Fibroblast of skin of scalp (primary cell): ENCODE measurements at places on chromosomes 1 and 21.

DNA sequence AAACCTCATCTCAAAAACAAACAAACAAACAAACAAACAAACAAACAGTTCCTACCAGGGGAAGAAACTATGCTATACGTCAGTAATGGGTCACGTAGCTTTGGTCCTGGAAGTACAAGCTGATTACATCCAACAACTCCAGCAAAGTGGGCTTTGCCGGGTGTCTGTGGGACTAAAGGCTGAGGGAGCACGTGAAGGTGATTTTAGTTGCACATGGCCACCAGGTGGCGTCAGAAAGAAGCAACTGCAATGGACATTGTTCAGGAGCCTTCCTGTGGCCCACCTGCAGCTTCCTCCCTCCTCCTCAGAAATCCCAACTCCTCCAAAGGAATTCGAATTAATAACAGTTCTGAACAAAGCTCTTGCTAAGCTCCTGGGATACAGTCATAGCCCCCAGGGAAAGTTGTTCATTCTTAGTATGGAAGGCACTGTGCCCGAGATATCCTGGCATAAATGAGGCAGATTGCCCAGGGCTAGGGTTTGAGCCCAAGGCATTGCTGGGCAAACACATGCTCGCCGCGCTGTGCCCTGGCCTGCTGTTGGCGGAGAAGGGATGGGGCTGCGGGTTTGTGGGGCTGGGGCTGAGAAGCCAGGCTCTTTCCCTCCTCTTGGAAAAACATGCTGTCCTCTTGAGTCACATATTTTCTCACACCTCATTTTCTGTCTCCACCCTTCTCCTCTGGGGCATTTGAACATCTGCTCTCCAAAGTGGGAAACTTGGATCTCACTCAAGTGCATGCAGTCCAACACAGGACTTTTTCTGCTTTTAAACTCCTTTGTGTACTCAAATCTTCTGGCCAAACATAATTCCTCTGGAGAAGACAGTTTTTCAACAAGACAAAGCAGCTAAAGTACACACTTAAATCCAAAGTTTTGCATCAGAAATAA is 28.6 kb downstream of the AKNAD1 start:
- peak; percentile 75 for DNase-seq

GRCh38 chr1:32972814-32973428 is 8.3 kb upstream of the RNF19B start:
- DNase-seq = peak; percentile 51

GRCh38 chr1:233081735-233082134 is 131.3 kb downstream of the NTPCR start:
- no peak for DNase-seq

DNA sequence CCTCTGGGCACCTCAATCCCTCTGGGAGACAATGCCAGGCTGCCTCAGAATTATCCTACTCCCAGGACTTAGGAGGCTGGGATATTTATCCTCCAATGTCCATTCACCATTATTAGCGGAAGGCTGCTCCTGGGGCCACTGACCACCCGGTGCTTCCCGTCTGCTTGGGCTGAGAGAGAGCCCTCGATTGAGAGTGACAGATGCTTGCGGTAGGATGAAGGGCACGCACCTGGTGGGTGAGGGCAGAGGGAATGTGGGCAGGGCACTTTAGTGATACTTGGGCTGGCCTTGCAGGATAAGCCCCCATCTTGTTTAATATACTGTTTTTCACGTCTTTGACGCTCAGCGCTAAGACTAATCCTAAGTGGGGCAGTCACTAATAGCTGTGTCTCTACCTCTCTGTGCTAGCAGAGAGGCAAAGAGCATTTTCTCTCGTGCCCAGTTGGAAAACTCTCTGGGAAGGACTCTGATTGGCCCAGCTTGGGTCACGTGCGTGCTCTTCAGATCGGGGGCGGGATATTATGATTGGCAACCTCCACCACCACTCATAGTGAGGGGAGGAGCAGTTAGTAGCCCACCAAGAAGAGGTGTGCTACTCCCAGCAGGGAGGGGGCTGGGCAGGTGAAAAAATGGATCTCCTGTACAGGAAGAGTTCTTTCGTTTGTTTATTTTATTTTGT is 10.6 kb upstream of the PARS2 start:
- peak; percentile 25 for DNase-seq

- no peak for DNase-seq
These were observed 35.8 kb upstream of the PLXNA2 start for GRCh38 chr1:208279826-208280588.
